Fibroblast of pulmonary artery (primary cell): ENCODE measurements at places on chromosomes 5 and 9.
A peak's percentile ranks its signal among the peaks of the same experiment; 100 is the strongest.

- peak; percentile 65 for DNase-seq
These were observed 33.9 kb downstream of the G3BP1 start for GRCh38 chr5:151805414-151806223.

DNA sequence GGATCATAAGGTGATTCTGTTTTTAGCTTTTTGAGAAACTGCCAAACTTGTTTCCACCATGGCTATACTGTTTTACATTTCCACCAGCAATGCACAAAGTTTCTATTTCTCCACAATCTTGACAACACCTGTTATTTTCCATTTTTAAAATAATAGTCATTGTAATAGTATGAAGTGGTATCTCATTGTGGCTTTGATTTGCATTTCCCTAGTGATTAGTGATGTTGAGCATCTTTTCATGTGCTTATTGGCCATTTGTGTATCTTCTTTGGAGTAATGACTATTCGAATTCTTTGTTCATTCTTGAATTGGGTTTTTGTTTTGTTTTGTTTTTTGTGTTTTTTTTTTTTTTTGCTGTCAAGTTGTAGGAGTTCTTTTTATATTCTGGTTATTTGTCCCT, 4.9 kb downstream of the GARNL3 start:
- DNase-seq = no peak

GRCh38 chr5:14168793-14169262, 25.7 kb downstream of the TRIO start:
- no peak for DNase-seq

GRCh38 chr5:150734579-150735384, 24.0 kb downstream of the DCTN4 start:
- DNase-seq = no peak

DNA sequence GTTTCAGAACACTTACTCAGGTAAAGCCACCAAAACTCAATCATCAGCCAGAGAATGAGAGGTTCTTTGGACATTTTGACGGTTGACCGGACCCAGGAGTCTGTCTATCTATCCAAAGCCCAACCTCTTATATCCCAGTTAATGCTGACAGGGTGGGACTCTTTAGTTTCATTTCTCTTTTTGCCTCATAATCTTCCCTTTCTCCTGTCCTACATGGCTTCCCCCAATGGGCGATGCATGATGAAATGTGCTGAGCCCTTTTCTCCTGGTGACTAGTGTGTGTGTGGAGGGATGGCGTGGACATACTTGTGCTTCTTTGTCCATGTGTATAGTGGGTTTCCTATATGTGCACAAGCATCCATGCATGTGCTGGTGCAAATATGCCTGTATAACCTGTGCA, at the start of gene TIMD4:
Gene TIMD4 (minus strand): TSS at position 102 of the 400 bp plus-strand sequence. CDS start 28 bp downstream, at position 74.
- DNase-seq = no peak

DNA sequence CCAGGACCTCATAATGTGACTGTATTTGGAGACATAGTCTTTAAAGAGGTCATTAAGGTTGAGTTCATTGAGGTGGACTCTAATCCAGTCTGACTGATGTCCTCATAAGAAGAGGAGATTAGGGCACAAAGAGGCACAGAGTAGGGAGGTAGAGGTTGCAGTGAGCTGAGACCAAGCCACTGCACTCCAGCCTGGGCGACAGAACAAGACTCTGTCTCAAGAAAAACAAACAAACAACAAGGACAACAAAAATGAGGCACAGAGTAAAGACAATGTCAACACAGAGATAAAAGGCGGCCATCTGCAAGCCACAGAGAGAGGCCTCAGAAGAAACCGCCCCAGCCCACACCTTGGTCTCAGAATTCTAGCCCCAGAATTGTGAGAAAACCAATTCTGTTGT, 17.0 kb upstream of the TDRD7 start:
- DNase-seq = no peak
